ENCODE measurements at places on chromosomes 5 and 9.

DNA sequence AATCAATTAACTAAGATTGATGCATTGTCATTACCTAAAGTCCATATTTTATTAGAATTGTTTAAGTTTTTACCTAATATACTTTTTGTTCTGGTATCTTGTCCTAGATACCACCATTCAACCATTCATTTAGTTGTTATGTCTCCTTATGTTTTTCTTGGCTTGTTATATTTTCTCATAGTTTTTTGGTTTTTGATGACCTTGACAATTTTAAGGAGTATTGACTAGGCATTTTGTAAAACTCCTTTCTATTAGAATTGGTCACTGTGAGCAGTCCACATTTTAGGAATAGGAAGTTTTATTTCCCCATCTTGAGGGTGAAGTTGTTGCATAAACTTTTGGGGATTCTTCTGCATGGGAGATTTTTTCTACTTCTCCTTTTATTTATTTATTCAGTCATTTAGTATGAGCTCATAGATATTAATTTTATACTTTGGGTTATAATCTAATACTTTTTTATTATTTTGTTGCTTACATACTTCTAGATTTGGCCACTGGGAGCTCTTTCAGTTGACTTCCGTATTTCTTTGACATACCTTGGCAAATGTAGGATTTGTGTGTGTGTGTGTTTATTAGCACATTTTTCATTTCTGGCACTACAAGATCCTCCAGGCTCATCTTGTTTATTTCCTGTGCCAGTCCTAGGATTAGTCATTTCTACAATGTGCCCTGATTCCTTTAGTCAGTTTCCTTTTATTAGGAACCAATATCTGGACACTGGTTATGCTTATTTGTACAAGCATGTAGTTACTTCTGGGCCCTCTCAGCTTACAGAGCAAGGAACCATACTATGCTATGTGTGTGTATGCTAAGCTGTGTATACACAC, 134.9 kb upstream of the CDKN2B start:
- no peak for DNase-seq

DNA sequence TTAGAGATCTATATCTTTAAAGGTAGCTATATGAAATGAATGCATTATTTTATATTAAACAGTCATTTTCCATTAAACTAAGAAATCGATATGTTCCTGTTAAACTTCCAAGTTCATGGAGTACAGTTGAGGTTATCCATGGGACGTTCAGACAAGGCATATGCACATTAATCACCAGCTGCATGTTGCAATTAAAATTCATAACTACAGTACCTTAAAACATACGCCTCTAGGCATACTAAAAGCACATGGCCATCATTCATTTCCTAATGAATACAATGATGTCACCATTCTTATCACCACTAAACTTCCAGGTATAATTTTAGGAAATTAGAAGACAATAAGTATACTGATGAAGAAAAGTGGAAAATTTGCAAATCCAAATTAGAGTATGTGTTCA, 174.3 kb downstream of the CDH12 start:
- DNase-seq = peak; percentile 2

- DNase-seq = no peak
Observed at GRCh38 chr9:112337547-112337946, 4.1 kb upstream of the PTBP3 start.

- DNase-seq = no peak
Observed at GRCh38 chr5:178349075-178349511, 116.5 kb upstream of the PHYKPL start.

- peak; percentile 99 for DNase-seq
Observed at GRCh38 chr5:57841676-57842363, 359.2 kb upstream of the ACTBL2 start.

DNA sequence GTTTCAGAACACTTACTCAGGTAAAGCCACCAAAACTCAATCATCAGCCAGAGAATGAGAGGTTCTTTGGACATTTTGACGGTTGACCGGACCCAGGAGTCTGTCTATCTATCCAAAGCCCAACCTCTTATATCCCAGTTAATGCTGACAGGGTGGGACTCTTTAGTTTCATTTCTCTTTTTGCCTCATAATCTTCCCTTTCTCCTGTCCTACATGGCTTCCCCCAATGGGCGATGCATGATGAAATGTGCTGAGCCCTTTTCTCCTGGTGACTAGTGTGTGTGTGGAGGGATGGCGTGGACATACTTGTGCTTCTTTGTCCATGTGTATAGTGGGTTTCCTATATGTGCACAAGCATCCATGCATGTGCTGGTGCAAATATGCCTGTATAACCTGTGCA, at the start of gene TIMD4:
Gene TIMD4 (minus strand): TSS at position 102 of the 400 bp plus-strand sequence. CDS start 28 bp downstream, at position 74.
- no peak for DNase-seq

DNA sequence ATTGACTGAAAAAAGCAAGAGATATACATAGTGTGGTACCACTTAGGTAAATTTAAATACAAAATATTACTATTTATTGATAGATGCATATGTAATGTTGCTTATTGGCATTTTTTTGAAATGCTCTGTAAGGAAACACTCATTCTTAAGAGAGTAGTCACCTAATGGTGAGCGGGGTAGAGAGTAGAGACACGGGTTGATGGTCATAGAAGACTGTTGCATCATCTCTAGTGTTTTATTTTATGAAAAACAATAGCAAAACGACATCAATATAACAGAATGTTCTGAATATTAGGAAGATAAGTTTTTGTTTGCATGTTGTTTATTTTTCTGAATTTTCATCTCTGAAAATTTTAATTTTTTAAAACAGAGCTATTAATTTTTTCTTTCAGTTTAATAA, 4.0 kb downstream of the SRP19 start:
- no peak for DNase-seq

- DNase-seq = peak; percentile 68
Observed at GRCh38 chr9:93119953-93120845, 13.9 kb downstream of the NINJ1 start.

- no peak for DNase-seq
Observed at GRCh38 chr9:107285286-107285685, 2.2 kb downstream of the RAD23B start.

DNA sequence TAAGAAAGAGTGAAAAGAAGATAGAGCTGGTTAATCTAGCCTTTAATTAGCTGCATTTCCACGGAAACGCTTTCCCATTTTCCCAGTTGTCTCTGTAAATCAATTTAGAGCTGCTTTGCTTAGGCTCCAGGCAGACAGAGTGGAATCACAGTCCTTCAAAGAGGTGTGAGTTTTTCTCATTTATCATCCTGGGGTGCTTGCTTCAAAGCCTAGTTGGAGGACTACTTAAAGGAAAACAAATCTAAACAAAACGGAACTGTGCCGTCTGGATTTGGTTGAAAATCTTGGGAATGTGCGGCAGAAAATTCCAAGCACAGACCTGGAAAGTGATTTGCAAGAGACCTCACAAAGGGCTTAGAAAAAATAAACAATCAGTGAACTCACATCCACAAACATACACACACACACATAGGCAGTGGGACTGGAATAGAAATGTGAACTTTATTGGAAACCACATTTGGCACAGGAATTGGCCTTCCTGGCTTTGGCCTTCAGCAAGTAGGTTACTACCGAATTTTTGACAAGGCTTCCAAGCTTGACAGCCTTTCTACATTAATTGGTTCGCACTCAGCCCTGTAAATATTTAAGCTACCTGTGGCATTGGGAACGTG, 235.2 kb upstream of the SLC24A2 start:
- no peak for DNase-seq

DNA sequence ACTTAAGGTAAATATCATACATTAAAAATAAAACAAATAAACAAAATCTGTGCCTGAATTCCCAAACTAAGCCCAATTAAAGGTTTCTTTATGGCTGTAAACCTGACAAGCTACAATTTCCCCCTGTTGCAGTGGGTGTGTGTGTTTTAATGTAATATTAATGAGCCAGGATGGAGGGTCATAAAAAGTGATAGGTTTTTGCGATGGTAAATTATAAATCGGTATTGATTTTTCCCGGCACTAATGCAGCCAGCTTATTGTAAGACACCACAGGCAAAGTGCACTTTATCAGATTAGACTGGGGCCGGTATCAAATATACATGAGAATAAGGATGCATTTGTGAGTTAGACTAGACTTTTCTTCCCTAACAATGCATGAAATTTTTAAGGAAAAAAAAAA, 120.4 kb downstream of the EBF1 start:
- no peak for DNase-seq

DNA sequence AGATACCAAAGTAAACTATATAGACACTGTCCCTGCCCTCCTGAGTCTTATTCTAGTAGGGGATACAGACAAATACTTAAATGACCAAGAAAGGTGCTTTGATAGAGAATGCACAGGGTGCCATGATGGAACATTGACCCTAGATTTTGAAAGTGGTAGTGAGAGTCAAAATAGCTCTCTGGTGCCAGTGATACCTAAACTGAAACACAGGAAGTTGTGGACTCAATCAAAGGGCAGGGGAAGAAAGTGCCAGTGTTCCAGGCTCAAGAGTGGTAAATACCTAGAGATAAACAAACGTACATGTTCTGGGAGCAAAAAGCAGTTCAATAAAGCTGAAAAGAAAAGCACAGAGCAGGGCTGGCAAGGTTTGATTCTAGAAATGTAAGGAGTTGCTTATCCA, 267.6 kb downstream of the ISL1 start:
- no peak for DNase-seq

- DNase-seq = no peak
Observed at GRCh38 chr5:100691085-100691484, 155.9 kb downstream of the FAM174A start.

DNA sequence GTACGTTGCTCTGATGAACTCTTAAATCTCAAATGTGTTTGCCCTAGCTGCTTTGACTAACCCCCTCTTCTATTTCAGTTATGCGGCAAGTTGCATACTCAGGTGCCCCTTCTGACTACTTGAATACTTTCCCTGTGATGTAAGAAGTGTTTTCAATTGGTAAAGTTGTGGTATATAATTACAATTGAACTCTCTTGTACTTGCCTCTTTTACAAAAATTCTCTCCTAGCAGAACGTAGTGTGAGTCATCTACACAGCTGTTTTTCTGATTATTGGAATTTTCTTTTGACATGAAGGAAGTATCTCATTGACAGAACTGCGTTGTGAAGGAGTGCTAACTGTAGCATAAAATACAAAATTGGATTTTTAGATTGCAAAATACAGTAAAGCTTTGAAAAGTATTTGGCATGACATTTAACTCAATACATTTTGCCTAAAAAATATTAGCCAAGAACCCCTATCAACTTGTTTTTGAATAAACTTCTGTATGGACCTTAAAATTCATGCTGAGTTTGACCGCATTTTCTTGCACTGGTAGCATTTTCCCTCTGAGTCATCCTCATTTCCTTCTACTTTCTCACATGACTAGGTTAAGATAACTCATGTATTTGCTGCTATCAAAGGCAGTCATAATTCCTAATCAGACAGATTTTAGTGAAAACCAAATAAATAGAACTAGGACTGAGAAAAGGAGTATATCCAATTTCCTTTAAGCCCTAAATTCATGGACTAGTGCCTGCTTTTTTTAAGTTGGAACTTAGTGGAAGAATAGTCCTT, 6.3 kb downstream of the CRHBP start:
- no peak for DNase-seq

DNA sequence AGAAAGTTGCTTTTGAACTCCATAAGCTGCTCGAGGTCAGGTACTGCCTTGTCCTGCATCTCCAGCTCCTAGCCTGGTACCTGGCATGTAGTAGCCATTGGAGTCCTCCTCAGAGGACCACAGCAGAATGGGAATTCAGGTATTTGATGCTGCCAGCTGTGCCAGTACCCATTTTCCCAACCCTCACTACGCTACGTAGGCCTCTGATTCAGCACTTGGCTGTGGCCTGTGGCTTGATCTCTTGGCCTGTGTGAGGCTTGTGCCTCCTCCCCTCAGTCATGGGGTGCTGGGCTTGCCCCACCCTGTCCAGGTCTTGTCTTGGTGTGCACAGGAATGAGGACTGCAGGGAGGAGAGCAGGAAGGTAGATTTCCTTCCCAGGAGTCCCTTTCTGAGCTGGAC, 11.8 kb downstream of the OTULIN start:
- peak; percentile 66 for DNase-seq

DNA sequence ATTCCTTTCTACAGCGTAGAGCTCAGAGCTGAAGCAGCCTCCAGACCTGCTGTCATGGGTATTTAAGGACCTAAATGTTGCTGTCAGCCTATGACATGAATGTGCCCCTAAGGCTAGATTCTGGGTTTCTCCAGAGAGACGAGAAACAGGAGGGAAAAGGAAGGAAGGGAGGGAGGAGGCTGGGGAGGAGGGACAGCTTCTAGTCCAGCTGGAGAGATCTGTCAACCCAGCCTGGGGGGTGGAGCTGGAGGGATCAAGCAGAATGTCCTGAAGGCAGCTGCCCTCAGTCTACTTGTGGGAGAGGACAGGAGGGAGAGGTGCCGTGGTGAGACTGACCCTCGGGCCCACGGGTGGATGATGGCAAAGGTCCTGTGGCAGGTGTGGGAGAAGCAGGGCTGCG, 1.1 kb upstream of the DBH start:
- DNase-seq = no peak

- no peak for DNase-seq
Observed at GRCh38 chr5:81817980-81818379, 67.1 kb upstream of the SSBP2 start.

DNA sequence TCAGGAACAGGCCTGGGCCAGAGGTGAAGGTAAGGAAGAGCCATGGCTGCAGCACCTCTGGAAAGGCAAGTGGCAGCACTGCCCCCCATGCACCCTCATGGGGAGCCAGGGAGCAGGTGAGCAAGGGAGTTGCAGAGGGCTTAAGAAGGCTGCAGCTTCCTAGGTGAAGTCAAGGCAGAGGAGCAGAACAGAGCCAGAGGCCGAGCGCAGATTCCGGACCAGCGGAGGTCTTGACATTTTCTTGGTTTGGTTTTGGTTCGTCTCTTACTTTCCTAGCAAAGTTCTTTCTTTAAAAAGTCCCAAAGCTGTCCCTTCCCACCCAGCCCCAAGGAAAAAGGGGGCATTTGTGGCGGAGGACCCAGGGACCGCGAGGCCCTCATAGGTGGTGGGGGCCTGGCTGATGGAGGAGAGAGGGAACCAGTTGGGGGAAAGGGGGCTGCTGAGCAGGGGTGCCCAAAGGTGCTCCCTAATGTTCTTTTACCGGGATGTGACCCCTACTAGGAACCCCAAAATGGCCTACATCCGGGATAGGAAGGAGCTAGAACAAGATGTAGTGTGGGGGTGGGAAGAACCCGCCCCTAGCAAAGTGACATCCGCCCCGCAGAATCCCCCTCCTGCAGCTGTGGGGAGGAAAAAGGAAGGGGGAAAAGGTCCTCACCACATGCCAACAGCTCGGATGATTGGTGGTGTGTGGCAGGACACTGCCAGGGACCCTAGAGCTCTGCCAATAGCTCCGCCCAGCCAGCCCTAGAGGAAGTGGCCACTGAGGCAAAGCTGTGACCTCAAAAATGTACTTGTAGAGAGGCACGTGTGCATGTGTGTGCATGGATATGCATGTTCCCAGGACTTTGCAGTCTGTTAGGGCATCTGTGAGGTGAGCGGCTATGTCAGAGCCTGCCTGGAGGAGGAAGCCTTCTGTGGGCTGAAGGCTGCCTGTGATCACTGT, 914 bp upstream of the CD72 start:
- no peak for DNase-seq

- DNase-seq = no peak
Observed at GRCh38 chr9:107938801-107939386, 449.3 kb upstream of the KLF4 start.
